Breast epithelium (tissue), 4 donors: ENCODE measurements at places on chromosomes 1 and 21.
A peak's percentile ranks its signal among the peaks of the same experiment; 100 is the strongest.

GRCh38 chr1:223524930-223525451 is 131.8 kb downstream of the CCDC185 start:
- no peak overlapping the region for H3K4me3 ChIP-seq
- H3K27me3 ChIP-seq, result no peaks in the 10 kb centered on the region
- no peaks in the 10 kb centered on the region for H3K36me3 ChIP-seq
- no peaks in the 10 kb centered on the region for H3K4me1 ChIP-seq
- H3K27ac ChIP-seq, result no peak overlapping the region

DNA sequence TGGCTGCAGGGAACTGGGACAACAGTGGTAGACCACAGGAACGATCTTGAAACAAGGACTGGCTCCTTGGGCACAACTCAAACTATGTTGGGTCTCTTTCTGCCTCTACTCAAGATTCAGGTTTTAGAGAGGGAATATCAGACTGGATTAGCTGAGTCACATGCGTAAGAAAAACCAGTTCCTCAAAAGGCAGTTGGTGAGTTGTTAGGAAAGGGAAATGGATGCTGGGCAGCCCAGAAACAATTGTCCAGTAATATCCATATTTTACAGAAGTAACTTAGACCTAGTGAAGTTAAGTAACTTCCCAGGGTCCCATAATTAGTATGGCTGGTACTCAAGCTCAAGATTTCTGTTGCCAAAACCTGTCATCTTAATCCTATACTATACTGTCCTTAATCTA is 27.0 kb upstream of the TMEM39B start:
- H3K36me3 ChIP-seq, result no peaks in the 10 kb centered on the region
- no peak overlapping the region for H3K27ac ChIP-seq
- no peaks in the 10 kb centered on the region for H3K27me3 ChIP-seq
- H3K4me3 ChIP-seq, result no peak overlapping the region
- no peaks in the 10 kb centered on the region for H3K4me1 ChIP-seq

DNA sequence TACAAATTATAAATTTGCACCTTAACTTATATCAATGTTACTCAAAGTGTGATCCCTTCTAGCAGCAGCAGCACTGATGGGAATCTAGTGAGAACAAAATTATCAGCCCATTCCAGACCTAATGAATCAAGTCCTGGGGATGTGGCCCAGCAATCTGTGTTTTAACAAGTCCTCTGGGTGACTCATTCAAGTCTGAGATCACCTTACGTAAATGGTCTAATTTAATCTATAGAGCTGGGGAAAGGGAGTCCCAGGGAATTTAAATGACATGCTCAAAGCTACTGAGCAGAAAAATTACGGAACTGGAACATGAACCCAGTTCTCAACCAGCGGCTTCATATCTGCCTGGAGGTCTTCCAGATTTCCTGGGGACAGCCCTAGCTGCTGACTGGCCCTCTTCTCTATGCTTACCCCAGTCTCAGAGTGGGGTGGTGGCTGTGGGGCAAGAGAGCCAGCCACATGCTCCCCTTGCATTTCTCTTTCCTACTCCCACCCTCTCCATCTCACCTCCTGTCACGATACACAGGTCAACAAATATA is 220.0 kb downstream of the TM2D1 start:
- H3K4me1 ChIP-seq, result no peaks in the 10 kb centered on the region
- no peak overlapping the region for H3K4me3 ChIP-seq
- H3K27ac ChIP-seq, result no peak overlapping the region
- no peak for DNase-seq

DNA sequence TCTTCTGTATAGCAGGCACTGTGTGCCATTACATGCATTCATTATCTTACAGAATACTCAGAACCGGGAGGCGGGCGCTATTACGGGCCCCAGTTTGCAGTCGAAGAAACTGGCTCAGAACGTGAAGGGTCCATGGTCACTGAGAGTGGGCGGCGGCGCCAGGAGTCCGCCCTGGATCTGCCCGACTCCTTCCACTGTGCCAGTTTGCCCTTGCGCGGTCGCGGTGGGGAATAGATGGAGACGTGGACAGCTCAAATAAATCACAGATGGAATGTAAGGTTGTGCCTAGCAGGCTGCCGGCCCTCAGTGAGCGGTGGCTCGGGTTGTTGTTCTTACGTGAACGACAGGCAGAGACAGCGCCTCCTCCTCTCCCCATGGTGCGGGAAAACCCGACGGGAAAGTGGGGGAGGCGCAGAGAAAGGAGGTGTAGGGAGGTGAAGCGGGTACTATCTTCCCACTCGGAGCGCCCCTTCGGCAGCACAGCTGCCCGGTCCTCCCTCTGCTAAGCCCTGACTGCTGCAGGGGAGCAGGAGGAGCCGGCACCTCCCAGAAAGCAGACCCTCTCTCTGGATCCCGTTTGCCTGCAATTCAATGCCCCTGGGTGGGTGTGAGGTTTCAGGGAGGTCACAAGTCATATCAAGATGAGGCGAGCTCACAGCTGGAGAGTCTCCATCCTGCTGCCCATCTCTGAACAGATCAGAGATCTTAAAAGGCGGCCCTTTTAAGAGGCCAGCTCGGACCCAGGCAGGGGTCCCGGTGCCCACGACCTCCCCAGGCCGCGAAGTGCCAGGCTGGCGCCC is 1.1 kb downstream of the COL9A2 start:
- no peak for DNase-seq
- peak overlapping the region; percentile 30 for H3K27ac ChIP-seq
- H3K4me3 ChIP-seq, result peak overlapping the region; percentile 56
- peaks cover 8% of the 10 kb centered on the region for H3K27me3 ChIP-seq
- H3K36me3 ChIP-seq, result no peaks in the 10 kb centered on the region

- H3K27ac ChIP-seq, result no peak overlapping the region
- no peaks in the 10 kb centered on the region for H3K36me3 ChIP-seq
- no peak for DNase-seq
- no peak overlapping the region for H3K4me3 ChIP-seq
Observed at GRCh38 chr1:46516200-46516950, 26.7 kb downstream of the DMBX1 start.

- H3K36me3 ChIP-seq, result no peaks in the 10 kb centered on the region
- no peak for DNase-seq
- H3K4me3 ChIP-seq, result no peak overlapping the region
- H3K4me1 ChIP-seq, result no peaks in the 10 kb centered on the region
- no peak overlapping the region for H3K27ac ChIP-seq
- H3K27me3 ChIP-seq, result no peaks in the 10 kb centered on the region
Observed at GRCh38 chr1:186306533-186306932, 68.5 kb downstream of the TPR start.

- peaks cover 41% of the 10 kb centered on the region for H3K27me3 ChIP-seq
- DNase-seq, result no peak
- no peak overlapping the region for H3K27ac ChIP-seq
- H3K4me3 ChIP-seq, result no peak overlapping the region
Observed at GRCh38 chr1:213976665-213977485, 10.9 kb upstream of the PROX1 start.
